NCI-H2227 treated with DMSO at 0.1 percent for 48 hours (cell line): ENCODE measurements at places on chromosomes 2 and 18.

DNA sequence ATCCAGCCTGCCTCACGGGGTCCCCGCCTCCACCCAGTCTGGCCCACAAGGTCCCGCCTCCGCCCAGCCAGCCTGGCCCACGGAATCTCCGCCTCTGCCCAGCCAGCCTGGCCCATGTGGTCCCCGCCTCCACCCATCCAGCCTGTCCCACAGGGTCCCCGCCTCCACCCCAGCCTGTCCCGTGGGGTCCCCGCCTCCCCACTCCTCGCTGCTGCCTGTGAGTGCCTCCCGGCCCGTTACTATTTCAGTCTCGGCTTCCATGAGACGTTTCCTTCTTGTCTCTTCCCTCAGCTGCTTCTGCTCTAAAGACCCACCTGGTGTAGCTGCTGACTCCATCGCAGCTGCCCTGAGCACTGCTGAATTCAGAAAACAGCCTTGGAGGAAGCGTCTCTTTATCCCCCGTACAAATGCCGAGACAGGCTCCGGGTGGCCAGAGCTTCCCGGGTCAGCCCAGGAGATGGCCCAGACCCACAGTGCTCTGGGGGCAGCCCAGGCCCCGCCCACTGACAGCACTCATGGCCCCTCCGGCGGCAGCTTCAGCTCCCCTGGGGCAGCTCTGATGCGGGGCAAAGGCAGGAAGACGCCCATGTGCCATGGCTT is 69.8 kb downstream of the NFATC1 start:
- DNase-seq = no peak

GRCh38 chr18:41732356-41732755 is 222.7 kb upstream of the PIK3C3 start:
- DNase-seq = no peak

- no peak for DNase-seq
Observed at GRCh38 chr2:39033980-39034379, 86.9 kb downstream of the SOS1 start.

DNA sequence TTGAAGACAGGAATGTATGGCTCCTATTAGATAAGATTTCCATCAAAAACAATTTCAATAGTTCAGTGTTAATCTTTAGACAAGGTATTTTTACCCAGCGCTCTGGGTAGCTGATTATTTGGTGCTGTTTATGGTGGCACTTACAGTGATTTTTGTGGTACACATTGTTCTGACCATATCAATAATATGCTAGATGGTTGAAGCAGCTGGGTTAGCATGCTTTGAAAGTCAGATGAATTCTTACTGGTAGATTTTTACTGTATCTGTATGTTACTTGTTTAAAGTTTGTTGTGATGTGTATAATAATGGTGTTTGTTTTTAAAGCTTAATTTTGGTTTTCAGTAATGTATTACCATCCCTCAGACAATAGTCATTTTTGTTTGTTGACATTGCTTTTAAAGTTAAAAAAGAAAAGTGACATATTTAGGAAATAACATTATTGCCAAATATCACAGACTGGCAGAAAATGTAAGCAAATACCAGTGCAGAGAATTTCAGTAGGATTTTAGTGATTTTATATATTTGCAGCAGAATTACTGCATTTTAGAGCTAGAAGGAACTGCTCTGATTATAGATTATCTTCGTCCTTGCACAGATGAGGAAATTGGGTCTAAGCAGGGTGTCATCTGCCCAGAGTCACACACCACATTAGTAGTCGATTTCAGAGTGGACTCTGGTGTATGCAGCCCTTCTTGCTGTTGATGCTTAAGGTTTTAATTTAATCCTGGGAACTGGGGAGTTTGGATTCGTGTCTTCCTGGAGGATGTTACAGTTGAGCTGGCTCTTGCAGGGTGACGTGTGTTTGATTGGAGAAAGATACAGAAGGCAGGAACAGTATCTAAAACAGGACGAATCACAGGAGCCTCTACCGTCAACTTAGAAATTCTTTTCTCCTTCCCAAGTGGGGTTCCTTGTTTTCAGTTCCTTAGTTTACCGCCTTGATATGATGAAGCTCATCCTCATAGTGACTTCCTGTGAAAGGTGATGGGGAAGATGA is 6.6 kb downstream of the SOCS6 start:
- no peak for DNase-seq

- DNase-seq = no peak
Observed at GRCh38 chr2:224178056-224178455, 139.0 kb upstream of the SERPINE2 start.

DNA sequence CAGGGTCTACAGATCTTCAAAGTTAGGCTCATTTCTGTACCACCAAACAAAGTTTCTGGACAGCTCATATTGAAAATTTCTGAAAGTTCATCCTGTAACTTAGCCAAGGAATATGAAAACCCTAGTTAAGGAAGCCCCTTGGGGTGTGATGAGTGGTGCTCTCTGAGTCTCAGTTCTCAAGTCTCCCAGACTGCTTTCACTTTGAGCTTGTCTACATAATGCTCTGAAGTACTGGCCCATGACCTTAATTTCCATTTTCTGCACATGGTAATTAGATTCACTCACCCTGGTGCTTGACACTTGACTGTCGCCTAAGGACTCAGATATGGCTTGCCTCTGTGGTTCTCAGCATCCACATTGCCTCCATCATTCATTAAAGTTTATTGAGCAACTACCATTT is 51.7 kb upstream of the SATB2 start:
- DNase-seq = no peak

DNA sequence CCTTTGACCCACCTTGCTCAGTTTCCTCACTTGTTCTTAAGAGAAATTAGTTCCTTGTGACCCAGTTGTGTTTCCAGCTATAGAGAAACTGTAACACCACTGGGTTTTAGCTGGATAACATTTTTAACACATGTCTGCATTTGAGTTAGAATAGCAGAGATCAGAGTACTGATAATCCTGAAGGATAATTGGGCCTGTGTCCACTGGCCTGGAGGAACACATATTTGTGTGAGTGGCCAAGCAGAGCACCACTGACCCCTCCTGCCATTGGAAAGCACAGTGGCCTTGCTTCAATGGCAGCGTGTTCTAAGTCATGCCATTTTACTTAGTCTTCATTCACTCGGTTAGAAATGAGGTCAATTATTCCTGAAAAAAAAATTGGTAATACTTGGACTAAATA is 42.6 kb downstream of the PKP4 start:
- no peak for DNase-seq

DNA sequence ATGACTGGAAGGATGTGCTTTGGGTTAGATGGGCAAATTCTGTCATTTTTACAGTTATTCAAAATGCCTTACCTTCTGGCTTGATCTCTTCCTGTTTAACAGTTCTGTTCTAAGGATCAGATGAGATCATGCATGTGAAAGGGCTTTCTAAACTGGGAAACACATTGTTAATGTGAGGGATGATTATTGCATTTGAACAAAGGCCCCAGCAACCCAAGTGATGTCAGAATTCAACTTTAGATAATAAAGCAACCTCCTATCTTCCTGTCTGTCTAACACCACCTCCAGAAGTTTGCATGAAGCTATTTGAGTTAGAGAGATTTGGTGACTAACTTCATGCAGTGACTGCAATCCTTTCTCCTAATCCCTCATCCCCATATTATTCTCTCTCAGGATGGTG is 77.8 kb upstream of the B3GNT2 start:
- DNase-seq = no peak

DNA sequence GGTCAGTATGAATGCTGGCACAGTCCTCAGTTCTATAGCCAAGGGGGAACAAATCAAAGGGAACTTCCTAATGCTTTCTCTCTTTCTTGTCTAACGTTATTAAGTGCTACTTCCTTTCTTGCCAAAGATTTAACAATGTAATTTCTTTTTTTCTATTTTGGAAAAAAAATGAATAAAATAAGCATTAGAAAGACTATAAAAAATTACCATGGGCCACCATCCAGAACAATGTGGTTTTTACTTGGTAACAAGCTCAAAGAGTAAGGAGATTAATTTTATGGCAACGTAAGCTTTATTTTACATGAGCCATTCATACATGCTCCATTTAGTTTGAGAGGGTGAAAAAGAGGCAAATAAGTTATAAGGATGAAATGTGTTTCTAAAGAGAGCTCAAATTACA is 40.1 kb downstream of the SERPINE2 start:
- no peak for DNase-seq

DNA sequence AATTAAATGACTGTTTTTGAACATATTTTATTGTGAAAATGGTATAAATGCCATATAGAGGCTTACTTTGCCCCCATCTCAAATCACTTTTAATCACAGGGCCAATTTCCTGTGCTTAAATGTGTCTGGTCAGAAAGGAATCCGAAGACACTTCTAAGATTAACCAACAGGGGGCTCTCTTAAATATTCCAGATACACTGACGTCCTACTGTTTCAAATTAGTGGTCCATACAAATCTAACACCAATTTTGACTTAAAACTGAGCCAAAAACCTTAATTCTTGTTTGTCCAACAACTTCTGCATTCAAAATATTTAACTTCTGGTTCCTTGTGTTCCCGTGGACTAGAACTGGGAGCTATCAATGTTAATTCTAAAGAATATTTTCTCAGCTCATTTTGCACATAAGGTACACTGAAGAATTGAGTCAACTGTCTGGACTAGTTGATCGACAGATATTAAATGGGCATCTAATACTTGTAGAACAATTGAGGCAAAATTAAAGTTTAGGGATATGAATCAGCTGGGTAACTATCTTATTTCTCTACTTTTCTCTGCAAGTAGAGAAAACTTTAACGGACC is 557.5 kb downstream of the ARHGAP15 start:
- no peak for DNase-seq

DNA sequence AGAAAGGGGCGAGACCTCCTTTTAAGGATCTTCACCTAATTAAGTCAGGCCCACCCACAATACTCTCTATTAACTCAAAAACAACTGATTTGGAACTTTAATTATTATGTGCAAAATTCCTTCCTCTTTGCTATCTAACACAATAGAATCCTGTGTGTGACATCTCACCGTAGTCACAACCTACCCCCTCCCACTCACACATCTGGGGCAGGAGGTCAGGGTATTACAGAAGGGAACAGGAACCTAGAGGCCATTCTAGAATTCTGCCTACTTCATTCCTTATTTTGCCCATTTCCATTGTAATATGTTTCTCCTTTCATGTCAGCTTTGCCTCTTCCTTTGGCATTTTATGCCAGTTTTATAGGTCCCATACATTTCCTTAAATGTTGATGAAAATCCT is 829.3 kb upstream of the ID2 start:
- DNase-seq = no peak

- DNase-seq = no peak
Observed at GRCh38 chr2:241459520-241459919, 48.9 kb downstream of the STK25 start.

GRCh38 chr2:49080681-49081080 is 73.6 kb downstream of the FSHR start:
- DNase-seq = no peak
